Non-pigmented ciliary epithelial cell (primary cell): ENCODE measurements at places on chromosomes 16 and 17.

DNA sequence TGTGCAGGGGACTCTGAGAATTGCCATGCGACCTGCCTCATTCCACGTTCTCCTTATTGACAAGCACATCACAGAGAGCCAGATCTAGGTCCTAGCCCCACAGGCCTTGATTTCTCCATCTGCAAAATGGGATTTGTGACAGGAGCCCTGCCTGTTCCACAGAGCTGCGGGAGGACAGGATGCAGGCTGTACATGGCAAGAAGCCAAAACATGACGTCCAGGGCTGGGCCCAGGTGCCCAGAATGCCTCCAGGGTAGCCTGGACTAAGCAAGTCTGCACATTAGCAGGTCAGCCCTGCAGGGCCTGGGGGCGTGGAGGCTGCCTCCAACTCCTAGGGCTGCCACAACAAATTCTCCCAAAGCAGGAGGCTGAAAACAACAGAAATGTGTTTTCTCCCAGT, 235.7 kb upstream of the SDK2 start:
- DNase-seq, result no peak

DNA sequence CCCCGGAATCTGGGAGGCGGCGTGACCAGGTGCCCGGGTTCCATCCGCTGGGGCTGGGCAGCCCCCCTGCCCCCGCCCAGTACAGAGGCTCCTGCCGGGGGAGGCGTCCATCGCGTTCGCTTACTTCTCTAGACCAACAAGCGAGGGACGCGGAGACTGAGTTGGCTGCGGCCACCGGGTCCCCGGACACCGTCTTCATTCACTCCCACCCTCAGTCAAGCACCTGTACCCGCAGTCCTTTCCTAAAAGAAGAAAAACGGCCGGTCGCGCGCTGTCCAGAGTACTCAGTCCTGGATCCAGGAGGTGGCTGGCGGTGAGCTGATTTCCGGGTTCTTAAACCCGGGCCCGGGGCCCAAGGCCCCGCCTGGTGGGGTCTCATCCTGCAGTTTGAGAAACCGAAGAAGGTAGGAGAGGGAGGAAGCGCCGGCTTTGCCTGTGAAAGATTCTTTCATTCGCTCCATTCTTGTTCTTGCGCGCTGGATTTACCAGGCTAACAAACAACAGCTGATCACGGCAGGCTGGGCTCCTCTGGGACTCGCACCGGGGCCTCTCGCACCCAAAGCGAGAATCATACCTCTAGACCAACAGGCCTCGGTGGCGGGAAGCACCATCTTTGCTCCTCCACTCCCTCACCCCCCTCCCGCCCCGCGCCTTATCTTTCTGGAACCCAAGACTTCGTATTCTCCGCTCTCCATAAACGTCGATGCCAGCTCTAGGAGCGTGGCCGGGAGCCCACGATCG, 17.4 kb upstream of the OR1F1 start:
- no peak for DNase-seq

DNA sequence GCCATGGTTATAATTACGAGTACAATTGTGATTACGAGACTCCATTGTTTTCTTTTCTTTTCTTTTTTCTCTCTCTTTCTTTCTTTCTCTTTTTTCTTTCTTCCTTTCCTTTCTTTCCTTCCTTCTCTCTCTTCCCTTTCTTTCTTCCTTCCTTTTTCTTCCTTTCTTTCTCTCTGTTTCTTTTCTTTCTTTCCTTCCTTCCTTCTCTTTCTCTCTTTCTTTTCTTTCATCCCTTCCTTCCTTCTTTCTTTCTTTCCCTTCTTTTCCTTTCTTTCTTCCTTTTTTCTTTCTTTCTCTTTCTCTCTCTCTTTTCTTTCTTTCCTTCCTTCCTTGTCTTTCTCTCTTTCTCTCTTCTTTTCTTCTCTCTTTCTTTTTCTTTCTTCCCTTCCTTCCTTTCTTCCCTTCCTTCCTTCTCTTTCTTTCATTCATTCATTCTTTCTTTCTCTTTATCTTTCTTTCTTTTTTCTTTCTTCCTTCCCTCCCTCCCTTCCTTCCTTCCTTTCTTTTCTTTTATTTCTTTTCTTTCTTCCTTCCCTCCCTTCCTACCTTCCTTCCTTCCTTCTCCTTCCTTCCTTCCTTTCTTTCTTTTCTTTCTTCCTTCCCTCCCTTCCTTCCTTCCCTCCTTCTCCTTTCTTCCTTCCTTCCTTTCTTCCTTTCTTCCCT, 14.1 kb upstream of the NTN1 start:
- no peak for DNase-seq

- no peak for DNase-seq
Observed at GRCh38 chr17:57397402-57397801, 141.1 kb downstream of the MSI2 start.

DNA sequence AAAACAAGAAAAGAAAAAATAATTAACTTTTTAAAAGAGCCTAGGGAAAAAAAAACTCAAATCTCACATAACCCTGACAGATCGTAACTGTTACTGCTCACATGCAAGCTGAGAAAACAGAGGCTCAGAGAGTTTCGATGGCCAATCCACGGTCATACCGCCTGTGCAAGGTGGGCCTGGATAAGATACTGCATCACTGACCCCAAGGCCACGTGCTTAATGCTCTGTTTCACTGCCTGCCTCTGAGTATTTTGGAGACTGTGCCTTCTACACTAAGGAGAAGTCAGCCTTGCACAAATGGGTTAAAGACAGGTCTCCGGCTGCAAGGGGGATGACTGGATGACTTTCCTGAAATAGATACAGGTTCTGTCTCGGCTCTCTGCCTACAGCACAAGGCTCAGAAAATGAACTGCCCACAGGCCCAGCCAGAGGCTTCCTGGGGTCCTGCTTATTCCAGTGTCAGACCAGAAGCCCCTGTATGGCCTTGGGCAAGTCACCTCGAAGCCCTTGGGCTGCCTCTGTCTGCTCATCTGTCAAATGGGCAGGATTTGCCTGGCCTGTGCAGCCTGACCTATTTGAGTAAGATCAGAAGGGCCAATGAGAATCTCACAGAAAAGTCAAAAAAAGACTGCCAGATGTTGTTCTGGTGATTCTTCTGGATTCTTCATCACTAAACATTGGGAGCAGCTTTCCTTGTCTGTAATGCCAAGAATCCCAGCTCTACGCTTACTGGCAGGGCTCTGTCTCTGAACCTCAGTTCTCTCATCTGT, 25.8 kb downstream of the CNGB1 start:
- DNase-seq, result no peak

GRCh38 chr17:69913616-69914015, 161.4 kb upstream of the KCNJ16 start:
- no peak for DNase-seq

GRCh38 chr17:73546770-73547536, 97.3 kb downstream of the SDK2 start:
- DNase-seq, result no peak

DNA sequence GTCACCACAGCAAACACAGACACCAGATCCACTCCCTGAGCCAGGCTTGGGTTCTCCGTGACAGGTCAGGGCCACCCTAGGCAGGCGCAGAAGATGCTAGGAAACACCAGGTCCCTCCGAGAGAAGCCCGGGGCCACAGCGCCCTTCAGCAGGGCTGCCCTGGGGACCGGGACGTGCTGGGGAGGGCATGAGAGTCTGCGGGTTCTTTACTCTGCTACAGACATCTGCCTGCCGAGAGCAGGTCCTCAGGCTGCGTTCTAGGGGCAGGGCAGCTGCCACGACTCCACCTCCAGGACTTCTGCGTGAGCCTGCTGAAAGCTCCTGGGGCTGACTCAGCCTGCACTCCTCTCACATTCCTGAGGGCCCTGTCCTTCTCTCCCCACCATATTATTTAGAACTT, 11.4 kb downstream of the MYLK3 start:
- DNase-seq, result no peak

DNA sequence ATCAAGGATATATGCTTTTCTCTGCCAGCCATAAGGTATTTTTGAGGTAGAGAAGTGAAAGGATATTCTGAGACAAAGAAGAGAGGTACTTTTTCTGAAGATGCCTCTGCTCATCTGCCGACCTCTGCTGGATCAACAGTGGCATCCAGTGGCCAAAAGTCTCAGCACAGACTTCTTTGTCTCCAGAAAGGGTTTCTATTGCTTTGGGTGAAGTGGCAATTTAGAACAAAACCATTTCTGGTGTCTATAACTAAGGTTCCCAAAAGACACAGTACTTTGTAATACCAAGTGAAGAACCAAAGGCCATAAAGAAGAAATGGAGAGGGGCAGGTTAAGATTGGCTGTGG, 155.2 kb upstream of the C17orf78 start:
- no peak for DNase-seq

GRCh38 chr16:52544703-52545102, 2.2 kb downstream of the TOX3 start:
- DNase-seq, result no peak

DNA sequence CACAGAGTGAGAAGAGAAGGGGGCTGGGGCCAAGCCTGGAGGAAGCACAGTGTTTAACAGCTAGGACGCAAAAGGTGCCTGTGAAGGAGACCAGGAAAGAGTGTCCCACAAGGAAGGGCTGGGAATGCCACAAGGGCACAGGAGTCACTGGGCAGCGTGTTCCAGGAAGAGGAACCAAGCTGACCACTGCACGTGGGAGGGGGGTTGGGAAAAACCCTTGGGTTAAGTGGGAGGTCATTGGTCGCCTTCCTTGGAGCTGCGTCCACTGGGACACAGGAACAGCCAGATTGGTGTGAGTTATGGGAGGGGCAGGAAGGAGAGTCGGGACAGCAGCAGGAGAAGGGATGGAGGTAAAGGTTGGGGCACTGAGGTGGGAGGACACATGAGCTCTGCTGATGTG, 12.9 kb downstream of the TTYH2 start:
- DNase-seq, result no peak

GRCh38 chr16:10180771-10181163, 1.5 kb downstream of the GRIN2A start:
- no peak for DNase-seq

- no peak for DNase-seq
Observed at GRCh38 chr17:43846221-43846712, 709 bp upstream of the CD300LG start.

- no peak for DNase-seq
Observed at GRCh38 chr17:76382803-76383545, 1.4 kb upstream of the SPHK1 start.

DNA sequence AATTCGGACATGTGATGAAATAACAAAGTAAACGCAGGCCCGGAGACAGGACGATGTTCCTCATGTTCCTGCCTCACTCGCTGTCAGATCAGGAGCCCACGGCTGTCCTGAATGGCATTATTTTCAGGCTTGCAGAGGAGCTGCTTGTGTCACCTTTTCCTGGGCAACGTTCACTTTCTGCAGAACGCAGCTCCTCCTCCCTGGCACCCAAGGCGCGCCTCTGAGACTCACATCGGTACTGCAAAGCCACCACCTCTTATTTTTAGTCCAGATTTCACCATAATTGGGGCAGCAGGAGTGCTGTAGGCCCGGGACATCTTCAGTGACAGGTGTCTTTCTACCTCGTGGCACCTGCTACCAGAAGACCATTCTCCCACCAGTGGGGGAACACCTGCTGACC, 8.0 kb upstream of the C16orf96 start:
- no peak for DNase-seq

DNA sequence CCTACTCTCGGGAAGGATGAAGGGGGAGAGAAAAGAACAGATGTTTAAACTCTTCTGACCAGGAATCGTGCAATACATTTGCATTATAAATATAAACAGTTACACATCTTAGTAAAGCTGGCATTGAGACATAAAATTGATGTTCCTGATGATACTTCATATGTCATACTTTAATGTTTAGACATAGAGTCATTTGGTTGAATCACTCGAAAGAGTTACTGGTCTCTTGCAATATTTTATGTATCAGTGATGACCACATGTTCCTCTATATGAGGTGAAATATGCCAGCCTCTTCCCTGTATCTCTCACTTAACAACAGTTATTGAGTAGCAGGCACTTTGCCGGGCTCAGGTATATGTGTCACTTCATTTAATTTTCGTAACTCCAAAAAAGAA, 49.7 kb upstream of the PMFBP1 start:
- DNase-seq, result no peak

DNA sequence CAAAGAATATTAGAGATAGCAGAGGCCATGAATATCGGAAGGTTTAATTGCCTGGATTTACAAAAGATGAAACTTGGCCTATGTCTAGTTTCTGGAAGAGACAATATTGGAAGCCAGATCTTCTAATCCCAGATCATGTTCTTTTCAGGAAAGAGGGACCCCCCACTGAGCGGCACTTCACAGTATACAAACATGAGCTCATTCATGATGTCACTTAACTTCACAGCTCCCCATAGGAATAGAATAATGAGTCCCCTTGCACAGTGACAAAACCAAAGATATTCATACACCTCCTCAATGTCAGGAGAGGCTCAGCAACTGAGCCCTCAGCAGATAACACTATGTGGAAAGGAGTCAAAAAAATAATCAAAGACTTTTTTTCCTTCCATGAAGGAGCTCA, 147.5 kb downstream of the CDH11 start:
- DNase-seq, result no peak

DNA sequence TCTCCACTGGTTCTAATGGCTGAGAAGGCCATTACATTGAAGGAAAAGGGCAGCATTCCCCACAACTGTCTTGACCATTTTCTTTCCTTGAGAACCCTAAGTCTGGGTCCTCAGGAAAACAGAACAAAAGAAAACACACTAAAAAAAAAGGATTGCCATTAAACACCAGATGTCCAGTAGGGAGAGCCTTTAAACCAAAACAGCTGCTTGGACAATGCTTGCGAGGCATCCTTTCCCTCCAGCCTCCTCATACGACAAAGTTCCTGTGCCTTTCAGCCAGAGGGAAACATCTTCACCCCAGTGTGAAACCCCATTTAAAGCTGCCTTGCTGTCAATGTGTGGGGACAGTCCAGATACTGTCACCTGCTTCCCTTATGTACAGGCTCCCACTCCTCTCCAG, 74.3 kb downstream of the MMD start:
- no peak for DNase-seq

DNA sequence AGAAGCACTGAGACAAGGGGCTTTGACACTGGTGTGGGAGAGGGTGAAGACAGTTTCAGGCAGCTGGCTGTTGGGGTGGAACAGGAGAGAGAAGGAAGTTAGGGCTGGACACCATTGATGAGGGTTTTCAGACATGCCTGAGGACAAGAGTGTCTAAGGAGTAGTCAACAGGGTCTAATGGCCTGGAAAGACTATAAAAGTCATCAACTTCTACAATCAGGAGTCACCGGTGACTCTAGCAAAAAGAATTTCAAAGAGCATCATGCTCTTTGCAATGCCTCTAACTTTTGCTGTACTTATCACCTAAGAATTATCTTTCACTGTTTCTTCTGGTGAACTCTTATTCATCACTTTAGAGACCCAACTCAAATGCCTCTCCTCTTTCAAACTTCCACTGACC, 213.9 kb downstream of the C16orf78 start:
- no peak for DNase-seq

GRCh38 chr16:67939507-67940445, 3.1 kb upstream of the PSMB10 start:
- DNase-seq, result no peak

DNA sequence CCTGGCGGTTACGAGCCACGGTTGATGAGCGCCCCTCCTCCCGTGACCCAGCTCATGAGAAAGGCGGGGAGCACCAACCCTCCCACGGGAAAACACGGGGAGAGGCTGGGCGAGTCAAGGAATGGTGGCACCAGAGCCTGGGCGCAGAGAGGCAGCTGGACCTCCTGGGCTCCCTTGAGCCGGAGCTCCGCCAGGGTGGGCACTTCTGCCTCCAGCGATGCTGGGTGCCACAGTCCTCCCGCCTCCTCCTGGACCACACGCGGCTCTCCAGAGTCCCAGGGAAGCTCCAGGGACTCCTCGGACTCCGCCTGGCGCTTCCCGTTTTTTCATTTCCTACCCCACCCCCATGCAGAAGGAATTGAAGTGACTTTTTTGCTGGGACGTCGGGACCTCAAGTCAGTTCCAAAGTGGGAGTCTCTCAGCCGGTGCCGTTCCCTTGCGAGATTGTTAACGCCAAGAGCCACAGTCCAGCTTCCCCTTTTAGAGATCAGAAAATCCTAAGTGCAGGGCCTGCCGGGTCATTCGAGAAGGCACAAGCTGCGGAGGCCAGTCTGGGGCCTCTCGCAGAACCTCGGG, 6.6 kb upstream of the CBX8 start:
- no peak for DNase-seq
